ENCODE measurements at places on chromosomes 1 and 21. TPM values are rescaled to one million over a fixed set of nuclear protein-coding genes. Genes with fewer than 3 reads are reported as not detected.

The DDAH1 gene
- 28.6 TPM for total RNA-seq

- peaks cover 25% of the 10 kb centered on the region for H3K4me1 ChIP-seq
- H3K4me3 ChIP-seq: peak overlapping the region; percentile 45
- peaks cover 3% of the 10 kb centered on the region for H3K36me3 ChIP-seq
- H3K27ac ChIP-seq: no peak overlapping the region
- peaks cover 27% of the 10 kb centered on the region for H3K27me3 ChIP-seq
Measured at GRCh38 chr1:236284291-236284721, 2.5 kb upstream of the ERO1B start.

The ABCG1 gene
- total RNA-seq: 8.4 TPM

The CELA2A gene
- total RNA-seq: 0.67 TPM

- H3K27me3 ChIP-seq: no peaks in the 10 kb centered on the region
- no peaks in the 10 kb centered on the region for H3K4me1 ChIP-seq
- H3K36me3 ChIP-seq: peaks cover 43% of the 10 kb centered on the region
- DNase-seq: no peak
- no peak overlapping the region for H3K27ac ChIP-seq
Measured at GRCh38 chr1:41053316-41053715, 31.8 kb upstream of the SLFNL1 start.

- peaks cover 17% of the 10 kb centered on the region for H3K4me1 ChIP-seq
- DNase-seq: no peak
Measured at GRCh38 chr1:94396356-94397010, 21.7 kb upstream of the ABCD3 start.

DNA sequence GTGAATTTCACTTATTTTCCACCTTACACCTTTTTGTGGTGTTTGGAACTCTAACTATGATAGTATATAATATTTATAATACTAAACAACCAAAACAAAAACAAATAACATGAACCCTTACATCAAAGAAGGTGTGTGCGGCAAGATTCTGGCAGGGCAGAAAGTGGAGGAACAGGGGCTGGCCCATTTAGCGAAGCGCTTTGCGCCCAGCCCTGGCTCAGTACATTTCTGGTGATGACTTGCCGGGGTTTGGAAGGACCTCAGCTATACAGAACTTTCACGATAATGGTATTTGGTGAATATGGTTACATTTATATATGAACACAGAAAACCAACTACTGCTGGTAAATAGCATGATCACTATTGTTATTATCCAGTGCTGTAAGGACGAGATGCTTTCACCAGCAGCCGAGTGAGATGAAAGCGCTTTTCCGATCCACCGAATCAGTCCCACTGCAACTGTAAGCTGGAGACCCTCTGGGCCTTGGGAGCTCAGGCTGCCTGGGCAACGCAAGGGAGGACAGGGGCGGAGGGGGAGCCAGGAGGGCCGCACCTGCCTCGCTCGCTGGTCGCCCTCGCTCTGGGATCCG lies 63.9 kb downstream of the CD247 start:
- peaks cover 4% of the 10 kb centered on the region for H3K4me1 ChIP-seq
- no peak overlapping the region for H3K27ac ChIP-seq
- DNase-seq: no peak
- no peaks in the 10 kb centered on the region for H3K36me3 ChIP-seq
- peaks cover 42% of the 10 kb centered on the region for H3K27me3 ChIP-seq

GRCh38 chr1:107776900-107777663 lies 187.9 kb downstream of the VAV3 start:
- no peaks in the 10 kb centered on the region for H3K27me3 ChIP-seq
- H3K36me3 ChIP-seq: no peaks in the 10 kb centered on the region

The CYYR1 gene
- 5.2 TPM for total RNA-seq

The E2F2 gene
- 9.4 TPM for total RNA-seq

- H3K4me1 ChIP-seq: no peaks in the 10 kb centered on the region
- H3K36me3 ChIP-seq: no peaks in the 10 kb centered on the region
- no peak for DNase-seq
- H3K27me3 ChIP-seq: no peaks in the 10 kb centered on the region
- no peak overlapping the region for H3K27ac ChIP-seq
Measured at GRCh38 chr1:199010492-199010891, 371.7 kb downstream of the PTPRC start.

Measured in type B pancreatic cell (in vitro differentiated cells).